ENCODE measurements at places on chromosomes 2 and 18.

- no peak for DNase-seq
Measured at GRCh38 chr2:134785659-134786430, 52.6 kb upstream of the ACMSD start.

- no peak for DNase-seq
Measured at GRCh38 chr18:68714366-68714711, 569 bp downstream of the TMX3 start.

DNA sequence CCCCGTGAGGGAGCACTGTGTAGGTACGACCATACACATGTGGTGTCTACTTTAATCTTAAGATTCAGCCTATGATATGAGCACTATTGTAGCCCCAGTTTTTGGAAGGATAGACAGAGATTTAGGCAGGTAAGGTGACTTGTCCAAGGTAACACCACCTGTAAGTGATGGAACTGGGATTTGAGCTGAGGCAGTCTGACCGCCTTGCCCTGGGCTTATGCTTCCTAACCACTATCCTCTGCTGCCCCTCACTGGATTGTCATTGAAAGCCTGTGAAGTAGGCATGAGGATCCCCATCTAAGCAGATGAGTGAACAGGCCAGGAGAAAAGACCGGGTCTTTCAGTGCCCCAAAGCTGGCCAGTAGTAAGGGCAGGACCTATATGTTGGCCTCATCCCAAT is 343.8 kb downstream of the CYRIA start:
- no peak for DNase-seq

GRCh38 chr2:33229646-33230045 is 246.8 kb upstream of the RASGRP3 start:
- no peak for DNase-seq

DNA sequence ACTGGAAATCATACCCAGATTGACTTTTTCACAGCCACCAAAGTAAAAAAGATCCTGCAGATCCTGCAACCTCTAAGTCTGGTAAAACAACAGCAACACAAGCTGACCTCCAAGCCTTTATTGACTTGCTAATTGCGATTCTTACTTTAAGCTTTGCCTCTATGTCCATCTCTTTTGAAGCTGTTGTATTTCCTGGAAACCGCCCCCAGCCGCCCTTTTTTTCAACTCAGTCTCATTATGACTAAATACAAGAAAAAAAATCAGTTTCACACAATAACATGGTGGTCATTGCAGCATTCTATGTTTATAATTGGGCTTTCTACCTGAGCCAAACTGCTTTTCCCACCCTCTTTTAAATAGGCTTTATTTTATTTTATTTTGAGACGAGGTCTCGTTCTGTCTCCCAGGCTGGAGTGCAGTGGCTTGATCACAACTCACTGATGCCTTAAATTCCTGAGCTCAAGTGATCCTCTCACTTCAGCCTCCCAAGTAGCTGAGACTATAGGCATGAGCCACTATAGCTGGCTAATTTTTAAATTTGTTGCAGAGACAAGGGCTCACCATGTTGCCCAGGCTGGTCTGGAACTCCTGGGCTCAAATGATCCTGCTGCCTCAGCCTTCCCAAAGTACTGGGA is 76.2 kb downstream of the MOGAT1 start:
- DNase-seq: no peak

DNA sequence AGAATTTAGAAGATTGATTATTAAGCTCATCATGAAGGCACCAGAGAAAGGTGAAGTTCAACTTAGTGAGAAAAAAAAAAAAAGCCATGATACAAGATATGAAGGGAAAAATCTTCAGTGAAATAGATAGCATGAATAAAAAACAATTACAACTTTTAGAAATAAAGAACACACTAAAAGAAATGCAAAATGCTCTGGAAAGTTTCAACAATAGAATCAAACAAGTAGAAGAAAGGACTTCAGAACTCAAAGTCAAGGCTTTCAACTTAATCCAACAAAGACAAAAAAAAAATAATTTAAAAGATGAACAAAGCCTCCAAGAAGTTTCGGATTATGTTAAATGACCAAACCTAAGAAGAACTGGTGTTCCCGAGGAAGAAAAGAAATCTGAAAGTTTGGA is 105.5 kb downstream of the GRB14 start:
- DNase-seq: no peak

DNA sequence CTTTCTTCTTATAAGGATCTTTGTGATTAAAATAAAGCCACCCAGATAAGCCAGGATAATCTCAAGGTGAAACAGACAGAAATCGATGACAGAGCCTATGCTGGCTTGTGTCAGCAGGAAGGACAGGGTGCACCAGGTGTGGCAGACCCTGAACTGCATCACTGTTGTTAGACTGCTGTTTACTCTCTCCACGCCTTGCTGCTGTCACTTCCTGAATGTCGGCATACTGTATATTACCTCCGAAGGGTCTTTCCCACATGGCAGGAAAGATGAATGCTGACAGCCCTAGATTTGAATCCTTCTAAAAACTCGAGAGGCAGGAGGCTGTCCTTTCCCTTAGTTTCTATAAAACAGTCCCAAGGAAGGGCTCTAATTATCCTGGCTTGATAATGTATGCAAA is 18.9 kb upstream of the TMEM163 start:
- no peak for DNase-seq

GRCh38 chr18:23593720-23594119 is 7.4 kb upstream of the NPC1 start:
- DNase-seq: peak; percentile 77

GRCh38 chr2:40367652-40368051 is 84.2 kb downstream of the SLC8A1 start:
- peak; percentile 87 for DNase-seq

DNA sequence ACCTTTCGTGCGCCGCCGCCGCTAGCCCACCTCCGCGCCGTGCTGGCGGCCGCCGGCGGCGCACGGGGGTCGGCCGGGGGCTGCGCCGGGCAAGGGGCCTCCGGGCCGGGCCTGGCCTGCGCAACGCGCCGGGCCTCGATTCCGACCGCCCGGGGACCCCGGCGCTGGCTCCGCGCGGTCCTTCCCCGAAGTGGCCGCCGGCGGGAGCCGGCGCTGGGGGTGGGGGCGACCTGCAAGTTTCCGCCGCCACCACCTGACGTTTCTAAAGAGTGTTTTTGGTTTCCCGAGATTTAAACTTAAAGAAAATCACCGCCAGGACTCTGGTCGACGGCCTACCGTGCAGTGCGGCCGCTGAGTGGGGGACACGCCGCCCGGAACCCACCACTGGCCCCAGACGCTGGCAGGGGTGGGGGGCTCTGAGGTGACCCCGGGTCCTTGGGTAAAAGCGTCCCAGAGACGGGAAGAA is 3.8 kb upstream of the GATA6 start:
- DNase-seq: no peak

- no peak for DNase-seq
Measured at GRCh38 chr2:156427074-156427473, 9.1 kb upstream of the GPD2 start.

DNA sequence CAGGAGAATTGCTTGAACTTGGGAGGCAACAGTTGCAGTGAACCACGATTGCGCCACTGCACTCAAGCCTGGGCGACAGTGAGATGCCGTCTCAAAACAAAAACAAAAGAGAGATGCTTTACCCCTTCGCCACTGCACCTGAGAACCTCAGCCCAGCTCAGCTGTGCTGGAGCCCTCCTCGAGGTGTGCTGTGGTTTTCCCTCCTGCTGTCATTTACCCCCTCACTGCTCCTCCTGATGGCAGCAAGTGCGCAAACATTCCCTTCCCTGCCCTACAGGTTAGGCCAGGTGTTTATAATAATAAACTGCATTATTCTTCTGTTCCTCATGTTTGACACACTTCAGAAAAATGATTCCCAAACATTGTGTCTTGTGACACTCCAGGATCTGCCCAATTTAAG is 8.4 kb downstream of the FBXO36 start:
- DNase-seq: no peak

- DNase-seq: peak; percentile 65
Measured at GRCh38 chr2:120516679-120517314, 170.9 kb downstream of the INHBB start.

GRCh38 chr18:3186678-3187658 is 32.8 kb downstream of the MYOM1 start:
- no peak for DNase-seq

DNA sequence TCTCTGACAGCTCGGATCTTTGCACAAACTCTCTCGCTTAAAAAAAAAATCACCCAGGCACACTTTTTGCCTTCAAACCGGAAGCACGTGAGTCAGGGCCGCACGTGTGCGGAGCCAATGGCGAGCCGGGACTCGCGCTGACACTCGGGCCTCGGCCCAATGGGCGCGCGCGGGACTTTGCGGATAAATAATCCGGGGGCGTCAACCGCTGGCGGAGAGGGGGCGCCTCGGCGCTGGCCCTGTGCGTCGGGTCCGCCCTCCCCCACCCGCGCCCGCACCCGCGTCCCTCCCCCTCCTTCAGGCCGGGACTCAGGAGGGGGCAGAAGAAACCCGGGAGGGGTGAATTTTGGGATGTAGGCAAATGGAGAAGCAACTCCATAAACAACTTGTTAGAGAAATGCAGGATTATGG is 319 bp upstream of the EN1 start:
- DNase-seq: peak; percentile 99

DNA sequence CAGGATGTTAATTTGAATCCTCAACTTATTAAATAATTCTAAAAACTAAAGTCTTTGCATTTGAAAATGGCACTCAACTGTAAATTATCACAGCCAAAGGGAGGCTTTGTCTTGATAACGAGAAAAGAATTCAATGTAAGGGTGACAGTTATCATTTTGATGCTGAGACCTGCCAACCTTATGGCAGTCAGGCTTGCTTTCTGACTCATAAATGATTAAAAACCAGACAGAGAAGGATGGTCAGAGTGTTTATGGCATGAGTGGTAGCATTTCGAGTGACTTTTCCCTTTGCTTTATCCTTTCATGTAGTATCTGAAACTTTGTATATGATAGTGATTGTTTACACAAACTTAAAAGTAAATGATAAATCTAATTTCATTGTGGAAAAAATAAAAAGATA is 53.9 kb upstream of the EPC2 start:
- no peak for DNase-seq

DNA sequence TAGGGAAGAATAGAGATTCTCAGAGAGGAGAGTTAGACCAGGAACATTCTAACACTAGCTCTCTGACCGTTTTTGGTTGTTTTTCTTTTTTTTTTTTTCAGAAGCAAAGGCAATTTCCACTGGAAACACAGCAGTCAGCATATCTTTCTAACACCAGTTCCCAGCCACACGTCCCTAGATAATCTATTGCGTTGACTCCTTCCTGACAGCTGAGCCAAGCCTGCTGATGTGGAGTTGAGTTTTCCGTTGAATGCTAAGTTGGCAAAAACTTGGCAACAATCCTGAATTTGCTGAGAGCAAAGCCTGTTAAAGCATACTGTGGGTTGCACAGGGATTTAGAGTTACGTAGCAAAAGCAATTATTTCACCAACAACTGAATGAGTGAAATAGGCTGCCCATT is 19.3 kb downstream of the GAD1 start:
- no peak for DNase-seq

- no peak for DNase-seq
Measured at GRCh38 chr2:177315364-177315763, 50.8 kb upstream of the NFE2L2 start.

GRCh38 chr2:99420751-99421299 is 69.0 kb downstream of the REV1 start:
- DNase-seq: peak; percentile 15

DNA sequence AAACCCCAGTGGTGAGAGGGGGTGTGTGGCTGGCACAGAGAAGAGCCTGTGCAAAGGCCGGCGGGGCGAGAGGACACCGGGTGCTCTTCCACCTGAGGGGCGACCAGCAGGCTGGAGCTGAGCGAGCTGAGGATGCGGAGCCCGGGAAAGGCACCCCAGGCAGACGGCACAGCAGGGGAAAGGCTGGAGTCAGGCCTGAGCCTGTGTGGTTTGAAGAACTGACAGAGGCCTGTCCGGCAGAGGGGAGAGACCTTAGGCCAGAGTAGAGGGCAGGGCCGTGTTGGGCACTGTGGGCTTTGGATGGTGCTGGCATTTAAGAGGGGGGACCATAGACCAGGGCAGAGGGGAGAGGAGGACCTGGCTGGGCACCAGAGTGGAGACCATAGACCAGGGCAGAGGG is 149.8 kb downstream of the RTP5 start:
- no peak for DNase-seq

DNA sequence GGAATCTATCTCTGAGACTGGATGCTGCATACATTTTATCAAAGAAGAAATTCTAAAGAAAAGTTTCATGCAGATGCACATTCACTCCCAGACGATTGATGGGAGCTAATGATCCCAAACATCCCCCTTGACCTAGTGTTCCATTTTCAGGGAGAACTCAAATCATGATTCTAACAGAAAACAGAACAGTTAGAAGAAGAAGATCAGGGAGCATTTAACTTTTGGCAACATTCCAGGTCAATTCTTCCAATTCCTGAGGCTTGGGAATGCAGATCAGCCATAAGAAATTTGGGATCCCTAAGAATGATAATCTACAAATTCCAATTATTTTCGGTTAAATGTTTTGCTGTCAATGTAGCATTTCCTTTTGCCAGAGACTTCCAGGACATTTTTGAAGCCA is 96.6 kb downstream of the CPO start:
- DNase-seq: peak; percentile 57

- DNase-seq: no peak
Measured at GRCh38 chr2:195498176-195498575, 158.8 kb upstream of the SLC39A10 start.

DNA sequence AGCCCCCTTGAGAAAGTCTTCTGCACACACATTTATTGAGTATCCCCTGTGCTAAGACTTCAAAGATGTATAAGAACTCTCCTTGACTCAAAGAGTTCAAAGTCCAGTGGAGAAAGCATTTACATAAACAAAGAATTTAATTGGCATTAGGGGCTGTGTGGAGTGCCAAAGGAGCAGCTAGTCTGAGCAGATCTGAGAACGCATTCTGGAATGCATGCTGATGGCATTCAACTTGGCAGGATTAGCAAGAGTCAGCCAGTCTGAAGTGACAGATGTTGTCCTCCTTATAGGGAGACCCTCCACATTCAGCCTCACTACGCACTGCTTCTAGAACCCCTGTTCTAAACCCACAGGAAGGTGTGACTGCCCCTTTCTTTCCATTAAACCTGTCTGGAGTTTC is 191.5 kb downstream of the RAD51AP2 start:
- DNase-seq: no peak

- no peak for DNase-seq
Measured at GRCh38 chr2:205682971-205683501, 735 bp downstream of the NRP2 start.

DNA sequence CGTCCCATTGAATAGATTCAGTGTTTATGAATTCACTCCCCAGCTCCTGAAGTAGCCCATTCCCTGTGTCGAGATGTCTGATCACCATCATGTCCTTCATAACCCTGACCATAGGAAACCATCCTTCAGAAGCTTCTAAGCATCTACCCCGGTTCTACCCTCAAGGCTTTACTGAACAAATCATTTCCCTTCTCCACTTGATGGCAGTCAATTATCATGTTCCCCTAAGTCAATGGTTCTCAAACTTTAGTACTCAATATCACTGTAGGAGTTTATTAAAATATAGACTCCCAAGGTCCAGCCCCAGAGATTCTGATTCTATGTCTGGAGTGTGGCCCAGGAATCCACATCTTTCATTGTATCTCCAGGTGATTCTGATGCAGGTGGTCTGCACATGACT is 228.4 kb upstream of the SP5 start:
- no peak for DNase-seq
